ENCODE measurements at places on chromosomes 2 and 18.

DNA sequence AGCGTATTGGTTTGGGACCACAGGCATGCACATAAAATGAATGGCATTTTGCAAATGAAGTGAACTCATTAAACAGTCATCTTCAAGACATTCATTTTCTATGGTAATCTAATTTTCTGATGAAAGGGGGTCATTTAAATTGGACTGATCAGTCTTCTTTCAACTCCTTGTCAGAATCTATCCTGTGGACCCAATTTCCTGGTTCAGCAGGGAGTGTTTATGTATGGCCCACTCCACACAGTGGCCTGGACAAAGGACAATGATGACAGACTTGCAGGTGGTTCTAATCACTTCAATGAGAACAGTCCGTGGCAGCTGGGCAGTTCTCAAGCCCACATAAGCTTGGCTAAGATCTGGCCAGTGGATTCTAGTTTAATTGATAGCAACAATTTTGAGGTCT lies 448.1 kb downstream of the DCDC2C start:
- no peak for DNase-seq

DNA sequence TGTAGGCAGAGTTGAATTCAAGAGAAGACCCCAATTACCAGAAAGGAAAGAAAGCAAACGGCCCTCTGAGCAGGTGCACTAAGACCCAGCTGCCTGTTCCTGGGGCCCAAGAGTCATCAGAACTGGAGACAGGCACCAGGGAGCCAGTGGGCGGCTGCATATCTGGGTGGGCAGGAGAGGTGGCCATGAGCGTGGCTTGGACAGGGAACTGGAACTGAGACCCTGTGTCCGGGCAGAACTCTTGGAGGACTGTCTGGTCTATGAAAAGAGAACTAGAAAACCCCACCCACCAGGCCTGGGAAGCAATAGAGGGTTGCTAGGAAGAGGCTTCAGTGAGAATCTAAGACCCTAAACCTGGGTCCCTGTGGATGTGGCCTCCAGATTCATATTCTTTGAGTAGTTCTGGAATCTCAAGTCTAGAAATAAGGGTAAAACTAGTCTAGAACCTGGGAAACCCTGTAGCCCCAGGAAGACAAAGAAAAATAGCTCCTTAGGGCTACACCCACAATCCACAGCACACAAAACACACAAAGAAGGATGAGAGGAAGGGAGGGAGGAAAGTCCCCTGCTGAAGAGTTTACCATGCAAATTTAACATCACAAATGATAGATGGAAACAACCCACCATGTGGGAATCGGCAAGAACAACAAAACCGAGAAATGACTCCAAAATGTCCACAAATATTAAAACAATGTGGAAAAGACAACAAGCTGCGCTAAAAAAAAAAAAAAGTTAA lies 147.0 kb downstream of the HDAC4 start:
- no peak for DNase-seq

DNA sequence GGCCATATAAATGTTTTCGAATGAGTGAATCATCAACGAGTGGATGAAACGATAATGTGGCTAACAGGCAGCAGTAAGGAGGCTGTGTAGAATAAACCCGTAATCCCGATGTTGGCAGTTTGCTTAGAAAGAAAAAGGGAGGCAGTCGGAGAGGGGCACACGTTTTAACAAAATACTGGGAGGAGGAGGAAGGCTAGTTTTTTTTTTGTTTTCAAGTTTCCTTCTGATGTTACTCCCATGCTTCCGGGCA lies 476 bp upstream of the MSH2 start:
- no peak for DNase-seq

- no peak for DNase-seq
Measured at GRCh38 chr2:80322311-80322920, 17.9 kb upstream of the LRRTM1 start.

- DNase-seq: no peak
Measured at GRCh38 chr2:135258193-135258592, 206.1 kb downstream of the RAB3GAP1 start.

GRCh38 chr2:15816674-15817406 lies 123.5 kb upstream of the MYCN start:
- DNase-seq: no peak

GRCh38 chr18:22277758-22278157 lies 108.4 kb downstream of the GATA6 start:
- DNase-seq: peak; percentile 58

GRCh38 chr2:33680644-33681363 lies 81.7 kb upstream of the FAM98A start:
- DNase-seq: no peak

GRCh38 chr2:42904576-42904876 lies 112.1 kb upstream of the HAAO start:
- DNase-seq: no peak

DNA sequence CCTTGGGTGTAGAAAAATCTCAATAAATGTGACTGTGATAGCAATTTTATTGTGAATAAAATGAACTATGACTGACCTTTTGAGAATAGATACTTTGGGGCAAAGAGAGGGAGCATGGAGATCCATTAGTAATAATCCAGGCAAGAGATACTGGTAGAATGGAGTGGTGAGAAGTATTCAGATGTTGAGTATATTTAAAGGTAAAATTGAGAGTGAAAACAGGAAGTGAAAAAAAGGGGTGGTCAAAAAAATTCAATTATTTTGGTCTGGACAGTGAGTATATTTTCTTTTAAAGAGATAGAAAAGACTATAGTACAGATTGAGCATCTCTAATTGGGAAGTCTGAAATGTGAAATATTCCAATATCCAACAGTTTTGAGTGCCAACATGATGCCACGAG lies 1515.6 kb upstream of the NXPH2 start:
- DNase-seq: no peak

- no peak for DNase-seq
Measured at GRCh38 chr2:171166328-171166983, 5.8 kb upstream of the TLK1 start.

GRCh38 chr2:147937744-147938349 lies 82.7 kb downstream of the ORC4 start:
- no peak for DNase-seq

DNA sequence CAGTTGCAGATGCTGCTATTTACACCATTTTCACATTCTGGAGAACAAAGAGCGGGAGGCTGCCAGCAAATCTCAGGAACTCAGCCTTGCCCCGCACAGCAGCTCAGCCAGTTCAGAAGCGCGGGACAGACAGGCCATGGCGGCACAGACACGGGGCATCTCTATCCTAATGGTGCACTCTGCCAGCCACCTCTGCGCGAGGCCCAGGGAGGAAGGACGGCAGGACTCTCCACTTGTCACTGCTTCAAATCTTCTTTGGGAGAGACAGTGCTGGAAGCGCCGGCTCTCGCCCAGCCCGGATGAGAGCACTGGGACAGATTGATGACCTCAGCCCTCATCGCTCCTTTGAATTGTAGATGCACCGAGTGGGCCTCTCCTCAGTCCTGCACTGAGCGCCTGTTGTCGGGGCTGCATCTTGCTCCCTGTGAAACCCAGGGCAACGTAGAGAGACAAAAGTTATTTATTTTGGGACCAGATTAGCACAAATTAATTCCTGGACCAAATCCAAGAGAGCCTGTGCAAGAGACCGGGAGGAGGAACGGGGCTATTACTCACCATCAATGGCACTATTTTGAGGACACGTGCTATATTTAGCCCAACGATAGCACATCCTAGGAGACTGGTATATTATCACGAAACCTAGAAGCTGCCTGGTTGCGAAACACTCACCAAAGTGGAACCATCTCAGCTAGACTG lies 211.4 kb upstream of the SMIM21 start:
- no peak for DNase-seq

- DNase-seq: no peak
Measured at GRCh38 chr18:5979971-5980457, 84.7 kb upstream of the TMEM200C start.

DNA sequence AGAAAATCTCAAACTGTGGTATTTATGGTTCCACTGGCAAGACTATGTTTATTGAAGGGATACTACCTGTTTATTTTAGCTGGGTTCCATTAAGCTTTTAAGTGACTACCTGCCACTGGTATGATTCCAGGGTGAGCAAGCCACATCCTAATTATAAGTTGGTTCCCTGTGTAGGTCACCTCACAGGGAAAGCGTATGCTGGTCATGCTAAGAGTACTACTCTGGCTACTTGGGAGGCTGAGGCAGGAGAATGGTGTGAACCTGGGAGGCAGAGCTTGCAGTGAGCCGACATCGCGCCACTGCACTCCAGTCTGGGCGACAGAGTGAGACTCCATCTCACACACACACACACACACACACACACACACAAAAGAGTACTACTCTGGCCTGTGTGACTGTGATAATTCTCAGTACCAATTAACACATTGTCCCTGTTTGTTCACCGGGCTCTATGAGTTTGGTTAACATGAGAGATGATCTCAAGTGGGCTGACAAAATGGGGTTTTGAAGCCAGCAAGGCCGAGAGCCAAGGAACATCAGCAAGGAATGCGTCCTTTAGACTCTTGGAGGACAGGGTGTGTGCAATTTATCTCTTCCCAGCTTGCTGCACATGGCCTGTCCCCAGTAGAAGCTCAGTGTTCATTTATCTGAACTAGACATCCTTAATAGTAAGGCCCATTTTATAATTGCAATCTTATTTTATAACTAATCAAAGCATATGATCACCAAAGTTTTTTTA lies 15.2 kb upstream of the ITSN2 start:
- DNase-seq: no peak

DNA sequence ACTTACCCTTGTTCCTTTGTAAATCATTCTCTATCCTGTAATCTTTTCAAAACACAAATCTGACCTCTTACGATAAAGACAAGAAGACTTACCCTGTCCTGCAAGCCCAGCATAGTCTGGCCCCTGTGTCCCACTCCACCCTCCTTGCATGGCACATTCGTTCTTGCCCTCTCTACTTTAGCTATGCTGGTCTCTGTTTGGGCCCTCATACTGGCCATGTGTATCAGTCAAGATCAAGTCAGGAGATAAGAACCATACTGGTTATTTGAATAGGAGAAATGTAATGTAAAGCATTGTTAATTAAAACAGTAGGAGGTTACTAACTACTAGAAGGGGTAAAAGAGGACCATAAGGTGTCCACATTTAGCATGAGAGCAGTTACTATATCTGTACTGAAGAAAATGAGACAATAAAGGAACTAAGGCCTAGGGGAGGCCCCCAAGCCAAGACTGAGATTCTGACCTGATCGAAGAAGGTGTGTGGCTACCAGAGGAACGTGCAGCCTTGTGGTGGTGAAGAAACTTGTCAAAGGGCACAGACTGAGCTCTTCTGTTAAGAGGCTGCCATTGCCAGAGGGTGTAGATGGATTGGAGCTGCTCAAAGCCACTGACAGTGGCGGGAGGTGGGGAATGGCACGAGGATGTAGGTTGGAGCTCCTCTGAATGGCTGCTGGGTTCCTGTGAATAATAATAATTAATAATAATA lies 80.8 kb downstream of the KCTD18 start:
- no peak for DNase-seq

DNA sequence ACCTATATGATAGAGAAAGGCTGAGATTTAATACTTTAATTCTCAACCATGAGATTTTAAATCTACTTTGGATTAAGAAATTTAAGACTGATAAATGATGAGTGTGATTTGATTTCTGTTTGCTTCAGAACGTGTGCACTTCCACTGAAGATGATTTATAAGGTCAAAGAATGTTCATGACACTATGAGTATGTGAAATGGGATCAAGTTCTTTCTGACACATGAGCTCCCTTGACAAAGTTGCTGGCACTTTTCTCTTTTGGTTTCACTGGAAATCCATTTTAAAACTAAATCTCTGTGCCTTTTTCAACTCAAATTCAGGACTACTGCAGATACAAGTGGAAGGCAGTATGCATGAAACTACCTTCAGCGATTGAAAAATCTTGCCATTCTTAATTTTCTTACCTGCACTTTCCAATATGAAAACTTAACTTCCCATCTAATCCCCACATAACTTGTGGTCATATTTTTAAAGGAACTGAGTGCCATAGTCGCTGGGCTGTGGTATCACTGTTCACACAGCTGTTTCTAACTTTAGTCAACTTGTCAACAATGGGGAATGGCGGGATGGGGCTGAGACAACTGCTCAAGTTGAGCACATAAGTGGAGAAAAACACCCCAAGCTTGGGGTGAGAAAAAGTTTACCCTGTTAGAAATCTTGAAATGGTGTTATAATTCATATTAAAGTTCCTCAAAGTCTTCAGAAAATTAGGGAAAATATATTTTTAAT lies 51.8 kb upstream of the TTN start:
- no peak for DNase-seq

- DNase-seq: no peak
Measured at GRCh38 chr18:44799907-44800421, 119.3 kb downstream of the SETBP1 start.

DNA sequence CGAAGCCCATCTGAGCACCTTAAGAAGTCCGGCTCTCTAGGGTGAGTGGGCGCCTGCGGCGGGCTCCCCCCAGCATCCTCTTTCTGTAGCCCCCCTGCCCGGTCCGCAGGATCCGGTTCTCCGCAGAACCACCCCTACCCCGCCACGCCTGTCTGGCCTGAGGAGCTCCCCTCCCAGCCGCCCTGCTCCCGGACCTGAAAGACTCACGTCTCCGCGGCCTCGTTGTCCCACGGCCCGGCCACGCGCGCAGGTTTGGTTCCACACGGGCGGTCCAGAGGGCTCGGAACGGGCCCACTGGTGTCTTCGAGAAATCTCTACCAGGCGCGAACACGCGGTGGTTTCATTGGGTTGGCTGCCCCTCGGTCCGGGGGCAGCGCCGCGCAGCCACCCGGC lies 237 bp downstream of the SLC39A6 start:
- no peak for DNase-seq

GRCh38 chr2:147250652-147251356 lies 594.0 kb upstream of the ACVR2A start:
- no peak for DNase-seq

DNA sequence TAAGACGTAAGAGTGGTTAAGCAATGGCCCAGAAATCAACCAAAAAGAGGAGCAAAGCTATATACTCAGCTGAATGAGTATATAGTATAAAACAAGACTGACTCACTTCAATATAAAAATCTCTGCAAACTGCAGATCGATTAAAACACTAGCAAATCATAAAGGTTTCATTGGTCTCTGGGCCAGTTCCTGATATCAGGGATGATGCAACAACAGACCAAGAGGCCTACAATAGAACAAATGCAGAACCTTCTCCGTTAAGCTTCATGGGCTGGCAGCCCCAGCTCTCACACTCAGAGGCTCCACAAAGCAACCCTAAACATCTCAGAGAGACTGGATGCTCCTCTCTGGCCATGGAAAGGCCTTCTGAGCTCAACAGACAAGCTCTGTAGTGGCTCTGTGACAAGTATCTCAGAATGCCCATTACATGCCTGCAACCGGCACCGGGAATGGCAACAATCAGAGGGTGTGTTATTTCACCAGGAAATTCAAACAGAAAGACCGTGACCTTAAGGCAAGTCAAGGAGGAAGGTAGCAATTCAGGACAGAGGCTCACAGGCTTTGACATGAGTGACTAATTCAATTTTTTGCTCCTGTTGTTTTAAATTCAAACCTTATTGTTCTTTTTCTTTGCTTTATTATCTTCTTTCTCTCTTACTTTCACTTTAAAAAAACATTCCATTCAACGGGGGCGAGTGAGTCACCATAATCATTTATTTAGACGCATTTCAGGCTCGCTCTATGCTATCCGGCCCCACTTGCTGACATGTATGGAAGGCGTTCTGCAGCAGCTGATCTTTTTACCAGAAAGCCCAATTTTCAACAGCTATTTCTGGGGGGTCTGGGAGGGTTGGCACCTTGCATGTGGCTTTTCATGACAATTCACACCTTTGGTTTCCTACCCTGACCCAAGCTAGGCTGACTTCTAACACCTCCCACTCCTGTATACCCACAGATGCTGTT lies 15.1 kb downstream of the CYRIA start:
- peak; percentile 38 for DNase-seq

- DNase-seq: no peak
Measured at GRCh38 chr2:143000599-143000998, 123.1 kb downstream of the KYNU start.

All from mucosa of gallbladder (tissue), 1 donor.